ENCODE measurements at places on chromosomes 2 and 18.

DNA sequence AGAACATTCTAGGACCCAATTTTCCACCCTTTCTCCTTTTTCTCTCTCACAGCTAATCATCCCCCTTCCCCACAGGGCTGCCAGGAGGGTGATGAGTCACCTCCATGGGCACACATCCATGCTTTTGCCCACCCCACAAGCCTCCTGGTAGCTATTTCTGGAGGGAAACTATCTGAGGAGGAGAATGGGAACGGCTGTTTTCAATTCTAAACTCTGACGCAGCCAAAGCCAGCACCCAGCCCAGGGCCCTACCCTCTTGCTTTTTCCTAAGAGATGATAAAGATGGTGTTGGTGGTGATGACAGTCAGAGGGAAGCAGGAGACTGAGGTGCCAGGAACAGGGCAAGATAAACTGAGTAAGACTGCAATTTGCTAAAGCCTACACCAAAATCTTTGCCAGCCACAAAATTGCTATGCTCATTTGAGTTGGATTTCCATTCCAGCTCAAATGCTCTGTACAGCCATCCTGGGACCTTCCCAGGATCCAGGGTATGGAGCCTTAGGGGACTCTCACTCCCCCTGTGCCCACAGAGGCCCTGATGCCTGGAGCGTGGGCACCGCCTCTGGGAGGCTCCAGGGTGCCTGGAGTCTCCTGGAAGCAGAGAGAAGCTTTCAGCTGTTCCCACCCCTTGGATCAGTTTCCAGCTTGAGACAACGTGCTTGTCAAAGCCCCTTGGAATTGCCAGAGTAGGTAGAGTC, 62.0 kb upstream of the FZD7 start:
- peak; percentile 50 for DNase-seq

DNA sequence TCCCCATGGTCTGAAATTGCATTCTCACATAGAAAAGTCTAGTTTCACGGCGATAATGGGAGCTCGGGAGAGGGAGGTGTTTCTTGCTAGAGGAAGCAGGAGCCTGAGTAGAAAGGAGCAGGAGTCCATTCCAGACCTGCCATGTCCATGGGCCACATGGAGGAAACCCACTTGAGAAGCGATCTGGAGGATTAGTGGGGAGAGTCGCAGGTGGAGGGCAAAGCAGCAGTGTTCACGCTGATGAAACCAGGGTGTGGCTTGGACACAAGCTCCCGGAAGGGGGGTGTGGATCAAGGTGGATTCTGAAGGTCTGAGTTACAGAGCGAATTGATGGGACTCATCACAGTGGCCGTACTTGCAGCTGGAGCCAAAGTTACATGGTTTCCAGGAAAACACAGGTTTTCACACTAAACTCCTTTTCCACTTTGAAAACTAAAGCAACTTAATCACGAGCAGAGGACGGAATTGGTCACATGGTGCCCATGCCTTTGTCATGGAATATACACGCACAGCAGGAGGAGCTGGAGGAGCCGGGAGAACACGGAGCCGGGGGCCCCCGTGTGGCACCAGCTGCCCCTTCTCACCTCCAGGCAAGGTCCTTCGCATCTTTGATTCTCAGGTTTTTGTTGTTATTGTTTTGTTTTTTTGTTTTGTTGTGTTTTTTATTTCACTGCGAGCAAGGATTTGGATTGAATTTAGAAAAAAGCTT, 255.1 kb upstream of the MYT1L start:
- DNase-seq, result no peak

GRCh38 chr2:133393895-133394294, 174.4 kb downstream of the NCKAP5 start:
- DNase-seq, result no peak

GRCh38 chr18:74570266-74570665, 27.4 kb upstream of the ZNF407 start:
- no peak for DNase-seq

- DNase-seq, result no peak
These were observed 215.5 kb upstream of the CYRIA start for GRCh38 chr2:16881122-16881521.

GRCh38 chr2:219661197-219661954, 33.9 kb downstream of the SLC4A3 start:
- no peak for DNase-seq

DNA sequence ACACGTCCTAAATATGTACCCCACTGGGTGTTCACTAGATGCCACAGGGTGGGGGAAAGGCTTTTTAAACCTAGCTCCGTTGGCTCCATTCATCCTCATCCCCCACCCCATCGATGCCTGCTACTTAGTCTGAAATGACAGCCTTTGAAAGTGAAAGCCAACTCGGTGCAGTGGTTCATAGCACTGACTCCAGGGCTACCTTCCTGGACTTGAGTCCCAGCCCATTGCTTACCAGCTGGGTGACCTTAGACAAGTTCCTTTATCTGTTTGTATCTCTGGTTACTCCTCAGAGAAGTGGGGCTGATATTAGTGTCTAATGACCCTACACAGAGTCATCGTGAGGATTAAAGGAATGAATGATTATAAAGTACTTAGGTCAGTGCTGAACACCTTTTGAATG, 24.4 kb downstream of the EHD3 start:
- no peak for DNase-seq

- DNase-seq, result no peak
These were observed 28.6 kb upstream of the TMEM87B start for GRCh38 chr2:112026509-112026908.

DNA sequence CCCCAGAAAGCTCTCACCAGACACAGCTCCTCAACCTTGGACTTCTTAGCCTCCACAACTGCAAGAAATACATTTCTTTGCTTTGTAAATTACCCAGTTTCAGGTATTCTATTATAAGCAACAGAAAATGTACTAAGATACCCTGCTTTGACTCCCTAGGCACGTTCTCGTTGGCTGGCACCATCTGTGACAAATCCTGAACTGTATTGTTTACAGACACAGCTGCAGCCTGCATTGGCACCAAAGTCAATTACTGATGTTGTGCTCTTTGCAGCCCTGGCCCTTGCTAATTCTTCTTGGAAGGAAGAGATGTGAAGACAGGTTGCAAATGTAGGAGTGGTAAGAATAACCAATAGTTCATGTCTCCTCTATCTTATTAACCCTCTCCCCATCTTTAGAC, 72.7 kb upstream of the FAM136A start:
- DNase-seq, result no peak

GRCh38 chr2:233387667-233388528, 33.6 kb downstream of the DGKD start:
- DNase-seq, result peak; percentile 84

DNA sequence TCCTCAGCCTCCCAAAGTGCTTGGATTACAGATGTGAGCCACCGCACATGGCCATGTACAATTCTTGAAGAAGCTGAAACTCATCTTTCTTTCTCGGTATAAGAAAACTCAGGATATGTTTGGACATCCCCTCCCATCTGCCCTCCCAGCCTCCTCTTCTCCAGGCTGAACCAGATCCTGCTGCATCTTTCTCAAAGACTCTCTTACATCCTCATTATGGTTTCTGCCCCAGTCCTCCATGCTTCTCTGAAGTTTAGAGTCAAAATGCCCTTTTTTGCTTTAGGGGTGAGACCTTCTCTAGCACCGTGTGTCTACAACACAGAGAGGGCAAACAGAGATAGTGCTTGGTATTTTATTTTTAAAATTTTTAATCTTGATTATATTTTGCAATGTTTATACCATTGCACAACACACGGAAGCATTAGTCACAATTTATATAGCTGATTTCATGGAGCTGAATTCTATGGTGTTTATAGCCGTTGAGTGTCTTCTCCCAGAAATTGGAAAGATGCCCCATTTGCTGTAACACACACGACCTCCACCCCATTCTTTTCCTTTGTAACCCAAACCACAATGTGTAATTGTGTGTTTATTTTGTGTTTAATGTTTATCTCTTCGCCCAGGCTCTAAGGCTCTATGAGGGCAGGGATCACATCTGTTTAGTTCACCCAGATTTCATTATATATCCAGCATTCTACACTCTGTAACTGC, 206.0 kb upstream of the TNP1 start:
- peak; percentile 79 for DNase-seq

- DNase-seq, result no peak
These were observed 121.5 kb upstream of the LTBP1 start for GRCh38 chr2:32825291-32825712.

- no peak for DNase-seq
These were observed 183.5 kb downstream of the CBLN2 start for GRCh38 chr18:72360634-72361033.

- no peak for DNase-seq
These were observed 252.8 kb downstream of the LRP1B start for GRCh38 chr2:141878016-141878415.

- no peak for DNase-seq
These were observed 64.9 kb downstream of the MCFD2 start for GRCh38 chr2:46850742-46851141.

GRCh38 chr2:61736953-61737352, 116.9 kb downstream of the FAM161A start:
- no peak for DNase-seq

DNA sequence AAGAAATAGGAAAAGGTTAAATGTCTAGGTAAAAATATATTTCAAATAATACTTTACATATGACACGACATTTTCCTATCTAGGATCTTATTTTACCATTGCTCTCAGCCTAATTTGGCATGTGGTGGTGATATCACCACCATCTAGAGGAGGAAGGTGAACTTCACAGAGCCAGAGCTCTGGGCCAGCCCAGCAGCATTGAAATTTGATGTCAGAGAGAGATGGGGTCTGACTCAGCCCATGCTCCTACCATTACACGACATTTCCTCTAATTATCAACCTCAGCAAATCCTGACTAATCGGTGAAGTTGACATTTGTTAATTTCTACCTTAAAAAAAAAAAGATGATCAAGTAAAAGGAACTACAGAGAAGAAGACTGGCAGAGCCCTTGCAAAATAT, 42.3 kb downstream of the LRRTM4 start:
- DNase-seq, result no peak

DNA sequence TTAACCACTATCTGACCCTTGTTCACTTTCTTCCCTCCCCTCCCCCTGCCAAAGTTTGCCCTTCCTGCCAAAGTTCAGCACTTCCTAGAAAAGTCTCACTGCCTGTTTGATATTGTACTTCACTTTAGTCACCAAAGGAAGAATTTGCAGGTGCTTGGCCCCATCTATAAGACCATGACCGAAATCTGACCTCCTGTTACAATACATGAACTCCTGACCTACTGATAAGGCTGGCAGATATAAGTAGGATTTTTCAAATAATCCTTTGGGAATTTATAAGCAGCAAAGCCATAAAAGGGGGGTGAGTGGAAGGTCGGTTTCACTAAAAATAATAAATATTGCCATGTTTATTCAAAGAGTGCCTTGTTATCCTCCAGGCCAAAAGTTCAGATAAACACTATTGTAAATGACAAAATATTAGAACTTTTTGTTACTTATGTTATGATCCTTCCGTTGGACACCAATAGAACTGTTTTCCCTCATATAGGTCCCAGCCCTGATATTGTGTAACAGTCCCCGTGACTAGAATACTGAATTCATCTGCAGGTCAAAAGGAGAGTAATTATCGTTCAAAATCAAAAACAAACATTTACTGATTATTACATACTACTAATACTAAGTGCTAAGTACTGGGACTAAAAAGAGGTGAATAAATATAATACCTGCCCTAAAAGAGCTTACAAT, 277.6 kb downstream of the EXOC6B start:
- no peak for DNase-seq

- no peak for DNase-seq
These were observed 131.5 kb downstream of the PRKCE start for GRCh38 chr2:45782986-45783385.

GRCh38 chr18:10442551-10442971, 11.9 kb upstream of the APCDD1 start:
- no peak for DNase-seq

DNA sequence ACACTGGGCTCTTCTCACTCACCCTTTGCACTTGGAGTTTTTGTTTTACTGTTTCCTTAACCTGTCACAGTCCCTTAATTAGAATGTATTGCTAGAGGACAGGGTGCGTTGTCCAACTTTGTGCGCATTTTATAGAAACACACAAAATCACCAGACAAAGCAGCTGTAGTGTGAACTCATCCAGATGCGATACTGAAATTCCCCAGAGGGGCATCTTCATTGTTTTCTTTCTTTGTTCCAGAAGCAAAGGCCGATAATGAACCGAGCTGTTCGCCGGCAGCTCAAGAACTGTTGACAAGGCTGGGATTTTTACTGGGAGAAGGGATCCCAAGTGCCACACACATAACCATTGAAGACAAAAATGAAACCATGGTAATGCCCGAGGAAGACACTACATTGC, 137.6 kb downstream of the WDSUB1 start:
- DNase-seq, result no peak

DNA sequence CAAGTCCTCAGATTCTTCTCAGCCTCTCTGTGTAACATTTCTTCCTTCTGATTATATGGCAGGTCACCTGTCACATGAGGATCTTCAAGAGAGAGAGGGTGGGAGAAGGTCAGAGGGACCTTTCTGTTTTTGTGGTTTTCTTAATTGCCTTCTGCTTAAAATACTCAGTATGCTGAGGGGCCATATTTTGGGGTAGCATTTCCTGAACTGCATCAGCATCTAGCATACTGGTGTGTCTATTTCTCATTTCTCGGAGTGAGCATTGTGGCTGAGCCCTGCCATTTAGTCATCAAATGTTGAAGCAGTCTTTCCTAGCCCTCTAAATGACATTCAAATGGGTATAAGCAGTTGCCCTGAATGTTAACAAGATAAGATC, 162.7 kb downstream of the MYO3B start:
- no peak for DNase-seq

GRCh38 chr18:13011719-13012118, 20.6 kb downstream of the CEP192 start:
- no peak for DNase-seq

DNA sequence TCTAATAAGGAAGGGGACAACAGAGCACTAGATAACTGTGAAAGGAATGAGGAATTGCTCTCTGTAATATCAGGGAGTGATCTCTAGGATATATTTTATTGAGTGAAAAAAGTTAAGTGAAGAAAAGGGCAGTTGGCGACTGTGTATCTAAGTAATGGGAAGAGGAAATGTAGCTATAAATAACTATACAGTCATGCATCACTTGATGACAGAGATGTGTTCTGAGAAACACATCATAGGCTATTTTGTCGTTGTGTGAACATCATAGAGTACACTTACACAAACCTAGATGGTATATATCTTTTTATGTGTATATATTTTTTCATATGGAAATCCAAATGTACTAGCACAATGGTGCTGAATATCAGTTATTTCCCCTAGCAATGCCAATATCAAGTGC, 329.3 kb downstream of the TXNL1 start:
- DNase-seq, result no peak

DNA sequence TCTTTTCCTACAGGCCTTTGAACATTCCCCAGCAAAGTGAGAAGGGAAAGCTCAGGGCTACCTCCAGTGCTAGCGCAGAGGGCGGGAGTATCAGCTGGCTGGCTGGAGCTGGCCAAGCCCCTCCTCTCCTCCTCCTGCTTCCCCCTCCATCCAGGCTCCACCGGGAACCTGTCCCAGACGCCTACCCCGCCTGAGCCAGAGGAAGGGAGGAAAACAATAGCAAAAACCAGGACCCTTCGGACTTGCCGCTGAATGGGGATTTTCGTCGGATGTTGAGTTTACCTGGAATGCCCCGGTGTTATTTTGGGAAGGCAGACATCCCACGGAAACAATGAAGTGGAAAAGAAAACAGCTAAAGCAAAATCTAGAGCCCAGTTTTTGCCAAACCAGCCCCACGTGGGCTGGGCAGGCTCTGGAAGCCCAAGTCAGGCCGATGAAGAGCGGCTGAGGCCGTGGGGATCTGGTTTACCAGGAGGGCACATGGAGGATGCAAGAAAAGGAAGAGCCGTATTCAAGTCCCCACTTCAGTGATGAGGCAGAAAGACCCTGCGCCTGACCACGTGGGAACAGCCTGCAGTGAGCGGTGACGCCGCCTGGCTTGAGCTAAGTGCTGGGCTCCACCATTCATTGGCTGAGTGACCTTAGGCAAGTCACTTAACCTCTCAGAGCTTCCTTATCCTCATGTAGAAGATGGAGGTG, 100.4 kb upstream of the LCLAT1 start:
- no peak for DNase-seq
